Vein endothelial cell (primary cell): ENCODE measurements at places on chromosomes 6 and 20. TPM values are rescaled to one million over a fixed set of nuclear protein-coding genes. Genes with fewer than 3 reads are reported as not detected.

Gene DEFB132
- total RNA-seq = not detected in 2 replicates

Gene KIF25
- not detected in 2 replicates for total RNA-seq

Gene SNHG17
- total RNA-seq = 11.4 and 11.9 TPM in 2 replicates

Gene NNAT
- total RNA-seq = 1.3 and 5.2 TPM in 2 replicates

Gene PSORS1C1
- total RNA-seq = 4.0 and 8.5 TPM in 2 replicates
